Spleen (tissue), 13 donors: ENCODE measurements at places on chromosomes 3 and 15. TPM values are rescaled to one million over a fixed set of nuclear protein-coding genes. Genes with fewer than 3 reads are reported as not detected.
A peak's percentile ranks its signal among the peaks of the same experiment; 100 is the strongest.

GRCh38 chr3:125965505-125965904 lies 3.5 kb upstream of the ROPN1B start:
- no peaks in the 10 kb centered on the region for H3K4me1 ChIP-seq
- H3K4me3 ChIP-seq: no peak overlapping the region
- H3K36me3 ChIP-seq: no peaks in the 10 kb centered on the region
- no peak overlapping the region for H3K27ac ChIP-seq
- H3K27me3 ChIP-seq: peaks cover 6% of the 10 kb centered on the region

DNA sequence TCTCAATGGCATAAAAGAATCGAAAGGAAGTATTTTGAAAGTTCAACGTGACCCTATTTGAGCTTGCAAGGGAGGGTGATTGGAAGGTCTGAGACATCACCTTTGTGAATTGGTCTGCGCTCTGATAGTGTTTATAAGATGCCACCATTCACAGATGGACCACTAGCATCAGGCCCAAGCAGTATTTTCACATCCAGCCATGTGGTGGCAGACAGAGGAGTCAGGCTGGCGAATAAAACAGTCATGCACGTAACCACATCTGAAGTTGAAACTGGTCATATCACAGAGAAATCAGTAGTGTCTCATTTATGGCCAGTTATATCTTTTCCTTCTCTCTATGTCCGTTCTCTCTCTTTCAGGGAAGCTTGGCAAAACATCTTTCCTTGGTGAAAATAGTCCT lies 170.1 kb upstream of the ONECUT1 start:
- DNase-seq: no peak

DNA sequence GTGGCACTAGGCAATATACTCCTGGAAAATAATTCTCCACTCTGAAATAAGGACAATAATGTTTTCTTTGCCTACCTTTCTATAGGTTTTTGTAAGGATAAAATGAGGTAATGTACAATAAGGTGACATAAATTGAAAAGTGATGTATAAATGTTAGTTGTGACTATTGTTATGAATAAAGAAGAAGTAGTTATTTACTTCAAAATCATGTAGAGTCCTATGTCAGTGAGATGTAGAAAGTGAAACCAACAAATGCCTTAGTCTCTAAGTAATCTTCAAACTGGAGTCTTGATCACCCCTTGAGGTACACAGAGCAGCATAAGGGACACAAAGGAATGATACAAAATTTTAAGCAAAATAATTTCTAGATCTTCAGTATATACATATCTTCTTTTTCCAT lies 60.3 kb upstream of the TP63 start:
- H3K36me3 ChIP-seq: no peaks in the 10 kb centered on the region
- no peaks in the 10 kb centered on the region for H3K4me1 ChIP-seq
- H3K4me3 ChIP-seq: no peak overlapping the region
- no peak overlapping the region for H3K27ac ChIP-seq
- H3K27me3 ChIP-seq: no peaks in the 10 kb centered on the region

DNA sequence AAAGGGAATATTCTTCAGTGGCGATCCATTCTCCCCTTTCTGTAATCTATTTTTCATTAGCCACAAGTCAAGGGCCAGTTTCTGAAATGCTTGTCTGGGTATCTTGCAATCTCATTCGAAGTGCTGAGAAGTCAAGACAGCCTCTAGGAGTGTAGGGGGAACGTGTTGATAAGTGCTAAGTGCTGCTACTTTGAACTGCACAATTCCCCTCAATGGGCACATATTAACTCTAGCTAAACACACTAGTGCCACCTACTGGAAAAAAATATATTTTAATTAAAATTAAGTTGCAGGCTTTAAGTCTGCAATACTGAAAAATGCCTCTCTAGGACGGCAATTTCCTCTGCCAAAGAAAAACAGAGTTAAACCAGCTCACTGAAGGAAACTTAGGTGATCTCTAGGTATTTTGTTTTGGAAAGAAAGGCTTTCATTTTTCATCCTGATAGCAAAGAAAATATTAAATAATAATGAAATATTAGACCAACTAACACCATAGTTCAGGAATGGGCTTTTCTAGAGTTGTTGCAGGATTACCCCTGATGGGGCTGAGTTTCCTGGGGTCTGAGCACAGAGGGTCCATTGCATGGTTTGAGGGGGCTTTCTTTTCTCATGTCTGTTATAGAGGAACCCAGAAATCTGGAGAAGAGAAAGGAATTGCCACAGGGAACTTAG lies 181.9 kb upstream of the KBTBD8 start:
- DNase-seq: no peak
- H3K27ac ChIP-seq: no peak overlapping the region
- H3K4me1 ChIP-seq: peaks cover 3% of the 10 kb centered on the region
- H3K4me3 ChIP-seq: no peak overlapping the region
- H3K27me3 ChIP-seq: no peaks in the 10 kb centered on the region
- no peaks in the 10 kb centered on the region for H3K36me3 ChIP-seq

DNA sequence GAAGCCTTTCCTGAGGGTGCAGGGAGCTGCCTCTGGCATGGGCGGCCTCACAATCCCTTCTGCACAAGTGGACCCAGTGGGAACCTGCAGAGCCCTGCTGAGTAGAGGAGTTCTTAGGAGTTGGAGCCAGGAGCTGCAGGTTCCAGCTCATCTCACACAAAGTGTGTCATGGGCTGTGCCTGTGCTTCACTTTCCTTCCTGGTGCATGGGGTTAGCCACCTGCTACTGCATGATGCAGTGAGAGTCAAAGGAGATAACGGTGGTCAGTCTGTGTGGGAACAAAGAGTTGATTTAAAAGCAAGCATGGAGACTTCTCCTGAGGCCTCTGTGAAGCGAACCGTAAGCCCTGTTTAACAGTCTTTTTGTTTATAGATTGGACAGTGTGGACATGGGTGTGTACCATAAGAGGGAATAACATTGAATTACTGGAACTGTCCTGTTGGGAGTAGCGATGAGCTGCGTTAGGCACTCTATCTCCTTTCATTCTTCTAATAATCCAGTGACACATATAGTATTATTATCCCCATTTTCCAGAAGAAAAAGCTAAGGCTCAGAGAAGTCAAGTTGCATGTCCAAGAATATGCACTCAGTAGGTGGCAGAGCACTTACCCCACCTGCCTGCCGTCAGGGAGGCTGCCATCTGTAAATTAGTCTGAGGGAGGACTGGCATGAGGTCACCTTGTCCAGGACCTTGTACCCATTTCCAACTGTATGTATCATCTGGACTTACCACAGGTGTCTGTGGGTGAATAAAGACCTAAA lies 68.7 kb upstream of the PRR23C start:
- no peaks in the 10 kb centered on the region for H3K27me3 ChIP-seq
- peaks cover 4% of the 10 kb centered on the region for H3K4me1 ChIP-seq
- no peaks in the 10 kb centered on the region for H3K36me3 ChIP-seq
- no peak for DNase-seq
- no peak overlapping the region for H3K27ac ChIP-seq

GRCh38 chr3:191387441-191388077 lies 57.2 kb upstream of the UTS2B start:
- H3K27ac ChIP-seq: no peak overlapping the region
- H3K27me3 ChIP-seq: no peaks in the 10 kb centered on the region
- no peak overlapping the region for H3K4me3 ChIP-seq
- no peaks in the 10 kb centered on the region for H3K4me1 ChIP-seq
- no peak for DNase-seq

DNA sequence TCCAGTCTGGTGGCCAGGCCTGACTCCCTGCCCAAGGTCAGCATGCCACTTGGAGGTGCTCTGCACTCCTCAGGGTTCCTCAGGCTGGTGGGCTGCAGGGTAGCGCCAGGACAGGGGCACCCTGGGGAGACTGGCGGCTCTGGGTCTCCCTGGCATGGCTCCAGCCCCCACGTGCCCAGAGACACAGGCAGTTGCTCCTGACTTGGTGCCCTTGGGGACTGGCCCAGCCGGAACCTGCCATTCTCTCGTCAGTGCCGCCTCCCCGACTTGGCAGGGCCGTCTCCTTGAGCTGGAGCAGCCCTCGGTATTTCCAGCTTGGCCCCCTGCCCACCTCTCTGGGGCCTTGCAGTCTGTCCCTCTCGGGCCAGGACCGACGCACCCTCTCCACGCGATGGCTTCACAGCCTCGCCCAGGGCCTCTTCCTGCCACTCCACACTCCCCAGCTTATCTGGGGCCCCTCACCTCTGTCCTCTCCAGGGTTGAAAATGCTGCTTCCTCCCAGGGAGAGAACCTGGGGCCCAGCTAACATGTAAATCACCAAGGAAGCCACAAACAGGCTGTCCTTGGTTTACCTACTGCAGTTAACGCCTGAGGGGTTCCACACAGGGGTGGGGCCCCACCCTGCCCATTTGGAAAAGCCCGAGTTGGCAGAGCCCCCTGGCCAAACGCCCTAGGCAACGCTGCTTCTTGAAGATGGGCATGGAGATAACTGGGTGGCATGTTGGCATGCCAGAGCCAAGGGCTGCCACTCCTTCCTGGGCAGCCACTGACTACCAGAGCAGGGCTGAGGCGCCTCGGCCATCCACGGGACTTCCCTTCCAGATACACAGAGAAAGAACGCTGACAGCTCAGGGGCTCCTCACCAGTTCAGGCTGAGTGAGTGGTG lies 61.4 kb downstream of the SMAD6 start:
- H3K36me3 ChIP-seq: no peaks in the 10 kb centered on the region
- H3K4me1 ChIP-seq: peaks cover 64% of the 10 kb centered on the region
- H3K27me3 ChIP-seq: no peaks in the 10 kb centered on the region
- DNase-seq: peak; percentile 81
- no peak overlapping the region for H3K27ac ChIP-seq

DNA sequence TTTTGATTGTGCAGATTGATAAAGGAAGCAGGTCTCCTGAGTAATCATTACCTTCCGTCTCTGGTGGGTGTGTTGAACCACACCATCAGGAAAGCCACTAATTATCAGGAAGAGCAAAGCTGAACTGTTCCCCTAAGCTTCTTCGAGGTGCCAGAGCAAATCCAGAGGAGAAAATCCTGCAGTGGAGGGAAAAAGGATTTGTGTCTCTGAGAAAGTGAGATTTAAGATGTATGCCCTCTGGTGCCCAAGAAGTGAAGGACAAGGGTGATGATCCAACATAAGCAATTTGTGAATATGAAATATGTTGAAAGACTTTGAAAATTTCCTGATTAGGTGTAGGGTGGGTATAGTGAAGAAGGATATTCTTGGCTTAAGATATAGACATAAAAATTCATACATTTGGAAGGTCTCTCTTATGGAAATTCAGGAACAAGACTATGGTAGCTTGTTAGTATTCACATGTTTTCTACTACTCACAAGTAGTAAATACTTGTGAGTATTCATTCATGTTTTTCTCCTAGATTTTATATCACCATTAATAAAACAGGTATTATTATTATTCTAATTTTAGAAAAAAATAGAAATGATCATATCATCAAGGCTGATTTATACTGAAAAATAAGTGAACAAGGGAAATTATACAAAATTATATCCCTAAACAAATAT lies 34.8 kb downstream of the COMMD2 start:
- no peaks in the 10 kb centered on the region for H3K4me1 ChIP-seq
- H3K36me3 ChIP-seq: no peaks in the 10 kb centered on the region
- H3K27me3 ChIP-seq: no peaks in the 10 kb centered on the region

- H3K4me1 ChIP-seq: no peaks in the 10 kb centered on the region
- no peak overlapping the region for H3K27ac ChIP-seq
- no peak for DNase-seq
- H3K36me3 ChIP-seq: no peaks in the 10 kb centered on the region
Measured at GRCh38 chr3:22659651-22660475, 543.3 kb upstream of the UBE2E2 start.

- H3K4me1 ChIP-seq: no peaks in the 10 kb centered on the region
- no peak for DNase-seq
- H3K4me3 ChIP-seq: no peak overlapping the region
Measured at GRCh38 chr3:85342915-85343314, 384.1 kb downstream of the CADM2 start.

DNA sequence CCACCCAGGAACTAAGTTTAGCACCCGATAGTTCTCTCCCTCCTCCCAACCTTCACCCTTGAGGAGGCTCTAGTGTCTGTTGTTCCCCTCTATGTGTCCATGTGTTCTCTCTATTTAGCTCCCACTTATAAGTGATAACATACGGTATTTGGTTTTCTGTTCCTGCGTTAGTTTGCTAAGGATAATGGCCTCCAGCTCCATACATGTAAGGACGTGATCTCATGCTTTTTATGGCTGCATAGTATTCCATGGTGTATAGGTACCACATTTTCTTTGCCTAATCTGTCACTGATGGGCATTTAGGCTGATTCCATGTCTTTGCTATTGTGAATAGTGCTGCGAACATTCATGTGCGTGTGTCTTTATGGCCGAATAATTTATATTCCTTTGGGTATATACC lies 66.9 kb upstream of the TRA2B start:
- no peak overlapping the region for H3K27ac ChIP-seq
- no peak overlapping the region for H3K4me3 ChIP-seq
- H3K4me1 ChIP-seq: no peaks in the 10 kb centered on the region

DNA sequence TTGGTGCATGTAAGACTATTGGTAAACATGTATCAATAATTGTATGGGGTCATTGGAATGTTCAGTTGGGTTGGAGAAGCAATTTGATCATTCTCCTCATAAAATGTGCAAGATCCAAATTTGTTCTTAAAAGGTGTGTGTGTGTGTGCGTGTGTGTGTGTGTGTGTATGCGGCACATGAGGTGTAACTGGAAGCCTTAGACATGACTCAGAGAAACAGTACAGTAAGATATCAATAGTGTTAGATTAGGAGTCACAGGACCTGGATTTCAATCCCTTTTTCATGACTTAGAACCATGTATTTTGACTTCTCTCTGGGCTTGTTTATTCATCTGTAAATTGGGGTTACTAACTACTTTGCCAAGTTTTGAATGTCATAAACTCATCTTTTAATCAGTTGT lies 38.3 kb downstream of the RSRC1 start:
- H3K27me3 ChIP-seq: no peaks in the 10 kb centered on the region
- H3K27ac ChIP-seq: no peak overlapping the region
- DNase-seq: no peak

DNA sequence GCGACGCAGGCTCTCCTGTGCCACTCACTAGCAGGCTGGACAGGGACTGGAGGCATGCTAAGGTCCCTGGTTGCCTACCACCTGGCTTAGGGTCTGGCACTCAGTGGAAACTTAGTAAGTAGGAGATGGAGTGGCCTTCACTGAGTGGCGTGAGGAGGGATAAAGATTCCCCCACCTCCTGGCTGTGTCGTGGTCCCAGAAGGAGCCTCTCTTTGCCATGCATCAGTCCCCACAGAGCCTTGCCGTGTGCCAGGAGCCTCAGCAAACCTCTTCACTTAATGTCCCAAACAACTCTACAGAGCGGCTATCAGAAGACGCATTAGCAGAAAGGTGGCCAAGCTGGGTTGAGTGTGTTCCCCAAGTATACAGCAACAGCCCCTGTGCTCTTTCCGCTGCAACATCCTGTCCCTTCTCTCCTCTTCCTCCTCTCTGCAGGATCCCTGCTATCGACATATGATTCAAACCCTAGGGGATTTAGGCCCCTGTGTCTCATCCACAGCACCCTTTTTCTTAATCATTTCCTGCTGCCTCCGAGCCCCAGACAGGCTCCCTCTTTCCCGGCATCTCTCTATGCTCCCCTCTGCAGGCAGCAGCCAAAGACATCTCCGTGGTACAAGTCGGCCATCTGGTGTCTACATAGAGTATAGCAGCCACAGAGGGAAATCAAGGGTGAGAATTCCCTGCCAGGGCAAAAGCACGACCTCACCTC lies 66.7 kb downstream of the SLC6A1 start:
- no peak overlapping the region for H3K4me3 ChIP-seq
- no peak for DNase-seq
- no peak overlapping the region for H3K27ac ChIP-seq
- no peaks in the 10 kb centered on the region for H3K36me3 ChIP-seq
- peaks cover 14% of the 10 kb centered on the region for H3K4me1 ChIP-seq

The PLCL2 gene
- total RNA-seq: 53.4 TPM

The TERC gene
- 4.4 TPM for total RNA-seq

The ZNF660 gene
- 2.9 TPM for total RNA-seq

The PIF1 gene
- 3.8 TPM for total RNA-seq

The CYP11A1 gene
- 6.4 TPM for total RNA-seq

The MGLL gene
- total RNA-seq: 47.6 TPM
